ENCODE measurements at places on chromosomes 7 and 10. TPM values are rescaled to one million over a fixed set of nuclear protein-coding genes. Genes with fewer than 3 reads are reported as not detected.
A peak's percentile ranks its signal among the peaks of the same experiment; 100 is the strongest.

BICC1 gene
- total RNA-seq = not detected

GRCh38 chr10:15201589-15202300 lies 33.3 kb upstream of the NMT2 start:
- H3K27me3 ChIP-seq = no peaks in the 10 kb centered on the region
- DNase-seq = no peak
- no peak overlapping the region for H3K4me3 ChIP-seq
- H3K36me3 ChIP-seq = no peaks in the 10 kb centered on the region
- H3K4me1 ChIP-seq = no peaks in the 10 kb centered on the region

- no peak overlapping the region for H3K4me3 ChIP-seq
- no peaks in the 10 kb centered on the region for H3K36me3 ChIP-seq
- H3K27me3 ChIP-seq = no peaks in the 10 kb centered on the region
- peak overlapping the region; percentile 97 for H3K27ac ChIP-seq
Measured at GRCh38 chr10:132548106-132548823, 10.7 kb downstream of the INPP5A start.

DNA sequence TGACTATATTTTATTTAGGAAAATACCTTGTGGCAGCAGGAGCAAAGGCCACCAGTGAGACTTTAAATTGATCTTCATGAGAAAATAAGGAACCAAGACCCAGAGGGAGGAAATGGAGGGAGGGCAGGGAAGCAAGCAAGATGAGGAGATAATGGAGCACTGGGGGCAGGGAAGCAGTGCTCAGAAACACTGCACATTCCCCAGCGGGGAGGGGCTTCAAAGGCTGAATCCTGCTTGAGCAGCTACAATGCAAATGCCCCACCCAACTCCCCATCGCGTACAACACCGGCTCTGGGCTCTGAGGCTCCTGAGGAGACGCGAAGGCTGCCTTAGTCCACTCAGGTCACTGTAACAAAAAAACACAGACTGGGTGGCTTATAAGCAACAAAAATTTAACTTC lies 503.8 kb downstream of the GRID1 start:
- H3K27ac ChIP-seq = no peak overlapping the region
- H3K36me3 ChIP-seq = no peaks in the 10 kb centered on the region
- no peaks in the 10 kb centered on the region for H3K4me1 ChIP-seq
- no peak overlapping the region for H3K4me3 ChIP-seq
- no peaks in the 10 kb centered on the region for H3K27me3 ChIP-seq
- DNase-seq = no peak

- no peaks in the 10 kb centered on the region for H3K36me3 ChIP-seq
- no peak for DNase-seq
- H3K4me1 ChIP-seq = peaks cover 16% of the 10 kb centered on the region
- H3K4me3 ChIP-seq = no peak overlapping the region
- H3K27ac ChIP-seq = no peak overlapping the region
Measured at GRCh38 chr7:515628-516027, 4.0 kb downstream of the PDGFA start.

DNA sequence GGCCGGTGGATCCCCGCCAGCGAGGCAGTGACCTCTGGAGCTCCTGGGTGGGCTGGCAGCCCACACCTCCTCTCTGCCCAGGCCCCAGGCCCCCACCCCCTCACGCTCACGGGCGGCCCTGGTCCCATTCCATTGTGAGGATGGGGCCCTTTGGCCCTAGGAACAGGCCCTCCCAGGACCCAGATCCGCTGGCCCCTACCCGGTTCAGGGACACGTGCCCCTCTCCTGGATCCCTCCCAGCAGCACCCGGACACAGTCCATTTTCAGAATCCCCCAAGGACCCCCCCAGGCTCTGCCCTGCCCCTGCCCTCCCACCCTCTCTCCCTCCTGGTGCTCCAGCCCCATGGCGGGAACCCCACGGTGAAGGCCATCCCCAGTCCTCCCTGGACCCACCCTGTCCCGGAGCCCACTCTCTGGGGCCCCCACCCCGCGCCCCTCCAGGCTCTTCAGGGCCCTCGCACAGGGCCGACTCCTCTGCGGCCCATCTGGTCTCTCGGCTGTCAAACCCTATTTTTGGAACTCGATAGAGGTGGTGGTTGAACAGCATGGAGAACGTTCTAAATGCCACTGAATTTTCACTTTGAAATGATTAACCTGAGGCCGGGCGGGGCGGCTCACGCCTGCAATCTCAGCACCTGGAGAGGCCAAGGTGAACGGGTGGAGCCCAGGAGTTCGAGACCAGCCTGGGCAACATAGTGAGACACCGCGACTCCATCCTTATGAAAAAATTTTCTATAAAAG lies 8.1 kb downstream of the ADAP1 start:
- DNase-seq = no peak
- peaks cover 17% of the 10 kb centered on the region for H3K4me1 ChIP-seq
- no peaks in the 10 kb centered on the region for H3K36me3 ChIP-seq
- H3K27me3 ChIP-seq = no peaks in the 10 kb centered on the region
- no peak overlapping the region for H3K27ac ChIP-seq
- no peak overlapping the region for H3K4me3 ChIP-seq

ARHGAP22 gene
- 4.5 TPM for total RNA-seq

ADAM22 gene
- 2.0 TPM for total RNA-seq

- no peaks in the 10 kb centered on the region for H3K36me3 ChIP-seq
- no peak for DNase-seq
- no peaks in the 10 kb centered on the region for H3K4me1 ChIP-seq
- no peak overlapping the region for H3K27ac ChIP-seq
Measured at GRCh38 chr10:71260622-71261325, 48.4 kb downstream of the UNC5B start.

DNA sequence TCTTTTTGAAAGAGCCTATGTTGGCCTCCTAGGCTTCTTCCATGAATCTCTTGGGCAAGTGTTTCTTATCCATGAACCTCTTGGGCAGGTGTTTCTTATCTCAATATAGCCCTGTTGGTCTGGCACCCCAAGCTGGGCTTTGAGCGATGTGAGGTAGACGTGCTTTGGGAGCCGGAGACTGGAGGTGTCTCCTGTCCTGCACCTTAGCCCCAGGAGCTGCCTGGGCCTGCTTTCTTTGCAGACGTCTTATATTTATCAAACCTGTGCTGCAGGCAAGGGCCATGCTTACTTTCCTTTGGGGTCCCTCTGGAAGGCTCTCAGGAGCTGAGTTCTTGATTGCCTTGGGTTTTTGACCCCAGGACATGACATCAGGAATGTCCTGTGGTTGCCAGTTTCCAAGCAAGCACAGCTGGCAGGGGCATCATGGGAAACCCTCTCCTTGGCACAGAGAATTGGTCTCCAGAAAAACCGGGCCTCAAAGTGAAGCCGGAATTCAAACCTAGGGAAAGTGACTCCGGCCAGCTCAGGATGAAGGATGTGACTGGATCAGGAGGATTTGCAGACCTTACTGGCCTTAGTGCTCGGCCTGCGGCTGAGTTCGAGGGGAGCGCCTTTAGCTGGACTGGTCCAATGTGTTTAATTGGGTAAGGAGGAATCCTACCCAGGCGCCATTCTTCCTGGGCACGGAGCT lies 2.8 kb downstream of the JAKMIP3 start:
- DNase-seq = no peak
- no peak overlapping the region for H3K27ac ChIP-seq
- H3K4me1 ChIP-seq = no peaks in the 10 kb centered on the region
- no peaks in the 10 kb centered on the region for H3K27me3 ChIP-seq

FXYD4 gene
- total RNA-seq = not detected

DNA sequence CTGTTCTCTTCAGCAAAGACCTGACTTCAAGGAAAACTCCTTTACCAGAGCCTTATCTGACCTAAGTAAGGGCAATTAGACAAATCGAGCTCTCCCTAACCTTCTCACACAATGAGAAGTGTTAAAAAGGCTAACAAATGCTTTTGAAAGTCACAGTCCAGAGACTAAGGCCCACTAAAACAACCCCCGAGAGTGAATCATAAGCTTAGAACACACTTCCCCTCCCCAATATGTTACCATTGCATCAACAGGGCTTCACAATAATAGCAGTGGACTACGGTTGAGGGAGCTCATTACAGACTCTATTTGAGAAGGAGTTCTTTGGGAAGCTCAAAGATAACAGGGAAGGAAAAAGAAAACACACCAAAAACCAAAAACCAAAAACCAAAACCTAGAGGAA lies 28.6 kb upstream of the ZEB1 start:
- H3K4me3 ChIP-seq = no peak overlapping the region
- no peaks in the 10 kb centered on the region for H3K36me3 ChIP-seq
- no peak for DNase-seq
- H3K4me1 ChIP-seq = no peaks in the 10 kb centered on the region
- H3K27ac ChIP-seq = no peak overlapping the region
- H3K27me3 ChIP-seq = no peaks in the 10 kb centered on the region

DNA sequence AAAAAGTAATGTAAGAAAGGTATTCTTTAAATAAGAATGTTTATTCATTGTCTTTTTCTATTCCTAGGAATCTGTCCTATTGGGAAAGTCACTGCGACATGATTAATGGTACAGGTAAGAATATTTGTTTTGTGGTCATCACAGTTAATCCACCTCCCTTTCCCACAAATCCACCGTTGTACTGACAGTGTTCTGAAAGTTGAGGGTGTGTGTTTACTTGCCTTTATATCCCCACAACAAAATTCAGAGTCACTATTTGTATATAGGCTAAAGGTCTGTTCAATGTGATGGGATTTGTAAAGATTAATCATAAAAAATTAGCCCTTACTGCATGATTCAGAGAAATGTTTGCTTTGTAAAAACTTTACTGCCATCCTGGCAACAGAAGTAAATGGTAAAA lies 27.9 kb downstream of the CD36 start:
- H3K27me3 ChIP-seq = no peaks in the 10 kb centered on the region
- no peak for DNase-seq
- H3K36me3 ChIP-seq = no peaks in the 10 kb centered on the region
- H3K4me3 ChIP-seq = no peak overlapping the region
- H3K4me1 ChIP-seq = no peaks in the 10 kb centered on the region
- H3K27ac ChIP-seq = no peak overlapping the region

- no peak overlapping the region for H3K27ac ChIP-seq
- H3K4me3 ChIP-seq = no peak overlapping the region
- H3K4me1 ChIP-seq = no peaks in the 10 kb centered on the region
Measured at GRCh38 chr10:84783386-84783785, 455.0 kb downstream of the CCSER2 start.

ECHDC3 gene
- total RNA-seq = 9.6 TPM

CRHR2 gene
- not detected for total RNA-seq

DNA sequence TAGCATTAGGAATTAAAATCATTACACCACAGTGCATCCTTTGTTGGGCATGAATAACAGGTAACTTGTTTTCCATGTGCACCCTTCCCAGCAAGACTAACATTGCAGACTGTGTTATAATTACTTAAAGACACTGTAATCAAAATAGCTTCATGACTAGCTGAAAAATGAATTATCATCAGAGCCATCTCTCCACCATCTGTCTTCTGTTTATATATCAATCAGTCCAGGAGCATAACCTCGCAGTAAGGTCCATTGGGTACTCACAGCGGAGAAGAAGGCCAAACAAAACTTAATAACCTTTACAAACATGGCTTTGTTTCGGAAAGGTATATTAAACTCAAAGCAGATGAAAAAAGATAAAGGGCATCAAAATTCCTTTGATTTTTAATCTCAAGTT lies 90.6 kb downstream of the ODAD2 start:
- no peaks in the 10 kb centered on the region for H3K36me3 ChIP-seq
- H3K27ac ChIP-seq = no peak overlapping the region
- no peaks in the 10 kb centered on the region for H3K27me3 ChIP-seq
- DNase-seq = no peak

- peak; percentile 55 for DNase-seq
- H3K27me3 ChIP-seq = no peaks in the 10 kb centered on the region
- peak overlapping the region; percentile 92 for H3K4me3 ChIP-seq
Measured at GRCh38 chr10:80454513-80455460, 677 bp downstream of the TSPAN14 start.

PURB gene
- 29.1 TPM for total RNA-seq

Data from B cell (primary cell).